ENCODE measurements at places on chromosomes 13 and 19.

DNA sequence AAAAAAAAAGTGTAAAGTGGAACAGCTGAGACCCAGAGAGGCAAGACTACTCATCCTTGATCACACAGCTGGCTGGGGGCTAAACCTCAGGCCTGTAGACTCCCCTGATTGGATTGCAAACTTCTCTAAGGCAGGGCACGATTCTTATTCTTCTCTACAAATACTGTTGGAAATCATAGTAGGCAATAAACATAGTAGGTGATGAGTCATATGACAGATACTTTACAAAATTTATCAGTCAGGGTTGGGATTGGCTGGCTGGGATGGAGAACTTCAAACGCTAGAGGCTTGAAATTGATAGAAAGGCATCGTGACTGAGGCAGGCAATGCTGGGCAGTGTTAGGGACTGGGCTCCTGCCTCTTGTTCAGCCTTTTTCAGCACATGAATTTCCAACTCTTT, 5.9 kb upstream of the MATK start:
- DNase-seq: no peak

GRCh38 chr19:17685451-17686022, 2.6 kb downstream of the UNC13A start:
- DNase-seq: no peak

GRCh38 chr13:113632706-113633484, 25.1 kb downstream of the ATP4B start:
- no peak for DNase-seq

GRCh38 chr13:50485979-50486935, 357.2 kb downstream of the DLEU7 start:
- no peak for DNase-seq

GRCh38 chr19:1266129-1266915, 2.8 kb upstream of the CIRBP start:
- DNase-seq: peak; percentile 92

GRCh38 chr13:98599502-98600328, 22.8 kb upstream of the STK24 start:
- no peak for DNase-seq

GRCh38 chr13:28684257-28684656, 25.3 kb downstream of the POMP start:
- no peak for DNase-seq

GRCh38 chr19:51686171-51686570, 7.0 kb upstream of the SPACA6 start:
- DNase-seq: no peak

DNA sequence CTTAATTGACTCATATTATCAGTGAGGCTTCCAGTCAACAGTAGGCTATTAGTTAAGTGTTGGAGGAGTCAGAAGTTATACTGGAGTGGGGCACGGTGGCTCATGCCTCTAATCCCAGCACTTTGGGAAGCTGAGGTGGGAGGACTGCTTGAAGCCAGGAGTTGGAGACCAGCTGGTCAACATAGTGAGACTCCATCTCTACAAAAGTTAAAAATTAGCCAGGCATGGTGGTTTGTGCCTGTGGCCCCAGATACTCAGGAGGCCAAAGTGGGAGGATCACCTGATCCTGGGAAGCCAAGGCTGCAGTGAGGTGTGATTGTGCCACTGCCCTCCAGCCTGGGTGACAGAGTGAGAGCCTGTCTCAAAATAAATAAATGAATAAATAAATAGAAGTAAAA, 53.2 kb downstream of the COMP start:
- DNase-seq: no peak

DNA sequence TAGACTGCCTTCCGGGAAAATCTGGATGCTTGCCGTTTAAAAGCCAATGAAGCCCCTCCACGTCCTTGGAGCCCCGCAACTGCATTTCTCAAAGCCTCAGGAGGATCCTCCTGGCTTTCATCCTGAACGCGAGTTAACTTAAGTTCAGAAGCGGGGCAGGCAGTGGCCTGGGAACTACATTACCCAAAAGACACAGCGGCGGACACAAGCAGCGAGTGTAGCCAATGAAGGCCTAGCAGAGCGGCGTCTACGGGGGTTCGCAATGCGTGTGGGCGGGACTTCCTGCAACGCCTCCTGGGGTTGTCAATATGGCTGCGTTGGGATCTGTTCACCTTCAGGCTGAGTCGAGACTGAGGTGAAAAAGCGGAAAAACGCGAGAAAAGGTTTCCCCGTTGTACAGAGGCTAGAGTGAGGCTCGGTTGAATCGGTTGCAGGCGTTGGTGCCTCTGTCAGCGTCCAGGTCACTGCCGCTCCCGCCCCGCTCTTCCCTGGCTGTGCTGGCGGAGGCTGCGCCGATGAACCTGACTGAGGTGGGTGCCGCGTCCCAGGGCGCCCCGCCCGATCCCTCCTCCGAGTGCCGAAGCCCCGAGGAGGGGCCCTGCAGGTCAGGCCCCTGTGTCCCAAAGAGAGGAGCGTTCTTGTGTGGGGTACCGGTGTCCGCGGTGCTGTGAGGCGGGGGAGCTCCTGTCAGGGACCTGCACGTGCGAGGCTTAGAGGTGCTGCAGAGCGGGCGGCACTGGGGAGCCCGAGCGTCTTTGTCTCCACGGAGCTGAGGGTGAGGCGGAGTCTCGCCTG, at the start of gene ZNF17:
ZNF17 (plus strand) TSS at position 285 of the 795 bp plus-strand sequence. CDS start 2,455 bp downstream, outside the sequence.
- peak; percentile 74 for DNase-seq

GRCh38 chr13:32609428-32609827, 23.2 kb downstream of the PDS5B start:
- DNase-seq: no peak

GRCh38 chr19:55206664-55207500, 2.4 kb downstream of the PTPRH start:
- DNase-seq: peak; percentile 68

GRCh38 chr13:37097076-37097475, 8.4 kb downstream of the CSNK1A1L start:
- DNase-seq: no peak
